ENCODE measurements at places on chromosomes 11 and 22. TPM values are rescaled to one million over a fixed set of nuclear protein-coding genes. Genes with fewer than 3 reads are reported as not detected.
A peak's percentile ranks its signal among the peaks of the same experiment; 100 is the strongest.

OR52A1 gene
- total RNA-seq = not detected

BTG4 gene
- total RNA-seq = 1.5 TPM

HEPN1 gene
- not detected for total RNA-seq

VPREB1 gene
- total RNA-seq = not detected

TTC28 gene
- total RNA-seq = 43.9 TPM

GGTLC3 gene
- 2.1 TPM for total RNA-seq

POU2AF3 gene
- total RNA-seq = 1.5 TPM

SLC6A5 gene
- not detected for total RNA-seq

FJX1 gene
- 2.9 TPM for total RNA-seq

SCN3B gene
- 2.7 TPM for total RNA-seq

EIF1AD gene
- total RNA-seq = 27.4 TPM

SCGB2A2 gene
- not detected for total RNA-seq

TBX10 gene
- total RNA-seq = not detected

- peak; percentile 34 for DNase-seq
- H3K27ac ChIP-seq = no peak overlapping the region
- no peaks in the 10 kb centered on the region for H3K27me3 ChIP-seq
- peaks cover 3% of the 10 kb centered on the region for H3K36me3 ChIP-seq
These were observed 24.7 kb downstream of the PATZ1 start for GRCh38 chr22:31321421-31321820.

DNA sequence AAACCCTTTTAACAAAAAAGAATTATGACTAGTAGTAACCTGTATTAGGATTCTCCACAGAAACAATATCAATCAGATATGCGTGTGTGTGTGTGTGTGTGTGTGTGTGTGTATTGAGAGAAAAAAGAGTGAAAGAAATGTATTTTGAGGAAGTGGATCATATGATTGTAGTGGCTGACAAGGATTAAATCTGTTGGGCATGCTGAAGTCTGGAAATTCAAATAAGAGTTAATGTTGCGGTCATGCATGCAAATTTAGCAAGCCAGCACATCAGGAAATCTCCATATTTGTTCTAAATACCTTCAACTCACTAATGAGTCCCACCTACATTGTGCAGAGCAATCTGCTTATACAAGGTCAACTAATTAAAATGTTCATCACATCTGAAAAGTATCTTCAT is 46.8 kb upstream of the IGLL5 start:
- H3K27ac ChIP-seq = no peak overlapping the region
- H3K4me1 ChIP-seq = no peaks in the 10 kb centered on the region
- no peaks in the 10 kb centered on the region for H3K27me3 ChIP-seq
- H3K4me3 ChIP-seq = no peak overlapping the region

- no peaks in the 10 kb centered on the region for H3K36me3 ChIP-seq
- H3K4me1 ChIP-seq = no peaks in the 10 kb centered on the region
- no peak overlapping the region for H3K27ac ChIP-seq
- H3K4me3 ChIP-seq = no peak overlapping the region
- no peak for DNase-seq
These were observed 12.5 kb upstream of the CREB3L1 start for GRCh38 chr11:46264976-46265375.

DNA sequence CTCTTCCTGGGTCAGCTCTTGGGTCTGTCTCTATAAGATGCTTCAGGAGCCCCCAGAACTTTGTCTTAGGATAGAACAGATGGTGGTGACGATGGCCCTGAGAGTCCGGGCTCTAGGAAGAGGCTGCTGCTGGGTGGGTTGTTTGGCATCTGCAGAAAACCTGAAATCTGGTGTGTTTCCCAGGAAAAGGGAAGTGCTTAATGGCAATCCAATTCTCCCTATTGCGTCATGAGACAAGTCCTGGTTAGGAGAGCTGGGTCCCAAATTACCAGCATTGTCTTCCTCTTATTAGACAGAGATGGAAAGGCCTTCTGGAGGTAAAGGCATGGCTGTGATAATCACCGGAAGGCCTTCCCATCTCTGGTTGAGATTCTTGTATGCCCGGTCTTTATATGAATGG is 48.9 kb upstream of the GRAMD1B start:
- H3K4me3 ChIP-seq = no peak overlapping the region
- no peaks in the 10 kb centered on the region for H3K4me1 ChIP-seq
- H3K27me3 ChIP-seq = no peaks in the 10 kb centered on the region
- H3K36me3 ChIP-seq = no peaks in the 10 kb centered on the region
- no peak overlapping the region for H3K27ac ChIP-seq
- DNase-seq = no peak

- H3K4me1 ChIP-seq = peaks cover 6% of the 10 kb centered on the region
- no peak overlapping the region for H3K27ac ChIP-seq
- no peak for DNase-seq
- H3K36me3 ChIP-seq = no peaks in the 10 kb centered on the region
These were observed 296.4 kb downstream of the ETS1 start for GRCh38 chr11:128291007-128291406.

GRCh38 chr11:35994421-35994820 is 50.6 kb downstream of the LDLRAD3 start:
- no peak overlapping the region for H3K4me3 ChIP-seq
- no peaks in the 10 kb centered on the region for H3K27me3 ChIP-seq
- no peak for DNase-seq
- H3K36me3 ChIP-seq = no peaks in the 10 kb centered on the region
- no peaks in the 10 kb centered on the region for H3K4me1 ChIP-seq

- no peaks in the 10 kb centered on the region for H3K27me3 ChIP-seq
- no peak for DNase-seq
- peaks cover 5% of the 10 kb centered on the region for H3K4me1 ChIP-seq
- H3K27ac ChIP-seq = no peak overlapping the region
These were observed 6.3 kb downstream of the DEAF1 start for GRCh38 chr11:688681-689080.

DNA sequence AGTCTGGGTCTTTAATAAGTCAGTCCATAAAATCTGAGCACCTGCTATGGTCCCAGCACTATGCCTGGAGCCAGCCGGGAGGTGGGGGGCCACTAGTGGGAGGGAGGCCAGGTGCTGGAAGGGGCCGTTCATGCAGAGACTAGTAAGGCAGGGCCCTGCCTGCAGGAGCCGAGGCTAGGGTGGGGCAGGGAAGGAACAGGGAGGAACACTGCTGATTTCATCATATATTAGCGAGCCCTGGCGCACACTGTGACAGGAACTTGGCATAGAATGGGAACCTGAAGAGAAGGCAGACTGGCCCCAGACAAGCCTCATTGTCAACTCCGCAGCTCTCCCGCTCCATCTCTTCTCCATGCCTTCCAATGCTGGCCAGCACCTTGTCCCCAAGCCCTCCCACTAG is 7.1 kb downstream of the VSIG10L2 start:
- H3K27ac ChIP-seq = no peak overlapping the region
- H3K4me3 ChIP-seq = no peak overlapping the region
- no peaks in the 10 kb centered on the region for H3K36me3 ChIP-seq
- peaks cover 23% of the 10 kb centered on the region for H3K4me1 ChIP-seq

DNA sequence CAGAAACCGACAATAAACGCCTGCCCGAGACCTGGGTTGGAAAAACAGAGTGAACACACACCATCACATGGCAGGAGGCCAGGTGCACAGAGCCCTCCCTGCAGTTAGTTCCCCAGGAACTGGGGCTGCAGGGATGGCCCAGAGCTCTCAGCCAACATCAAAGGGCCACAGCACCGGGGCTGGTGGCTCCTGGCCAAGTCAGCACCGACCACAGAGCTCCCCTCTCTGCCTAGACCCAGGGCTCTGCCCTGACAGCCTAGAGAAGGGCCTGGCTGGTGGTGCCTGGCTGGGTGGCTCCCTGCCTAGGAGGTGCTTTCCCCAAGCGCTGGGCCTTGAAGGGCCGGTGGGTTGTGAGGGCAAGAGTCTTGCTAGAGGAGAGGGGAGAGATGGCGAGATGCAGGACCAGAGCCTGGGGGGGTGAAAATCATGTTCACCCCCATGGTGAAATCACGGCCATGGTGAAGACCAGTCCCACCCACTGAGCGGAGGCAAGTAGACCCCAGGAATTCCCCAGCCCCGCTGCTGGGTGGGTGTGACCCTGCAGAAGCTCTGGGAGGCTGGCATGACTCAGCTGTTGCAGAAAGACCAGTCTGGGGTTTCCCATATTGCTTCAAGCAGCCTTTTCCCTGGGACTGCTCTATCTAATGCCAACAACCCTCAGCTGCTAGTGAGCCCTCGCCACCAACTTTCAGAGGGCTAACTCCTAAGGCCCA is 7.2 kb upstream of the BID start:
- no peak overlapping the region for H3K4me3 ChIP-seq
- no peaks in the 10 kb centered on the region for H3K36me3 ChIP-seq
- peak; percentile 55 for DNase-seq
- H3K27ac ChIP-seq = no peak overlapping the region
- H3K4me1 ChIP-seq = peaks cover 12% of the 10 kb centered on the region

- no peaks in the 10 kb centered on the region for H3K4me1 ChIP-seq
- H3K27ac ChIP-seq = no peak overlapping the region
- no peaks in the 10 kb centered on the region for H3K36me3 ChIP-seq
- no peaks in the 10 kb centered on the region for H3K27me3 ChIP-seq
- DNase-seq = peak; percentile 61
These were observed 99.4 kb downstream of the SHANK2 start for GRCh38 chr11:71153005-71153390.

DNA sequence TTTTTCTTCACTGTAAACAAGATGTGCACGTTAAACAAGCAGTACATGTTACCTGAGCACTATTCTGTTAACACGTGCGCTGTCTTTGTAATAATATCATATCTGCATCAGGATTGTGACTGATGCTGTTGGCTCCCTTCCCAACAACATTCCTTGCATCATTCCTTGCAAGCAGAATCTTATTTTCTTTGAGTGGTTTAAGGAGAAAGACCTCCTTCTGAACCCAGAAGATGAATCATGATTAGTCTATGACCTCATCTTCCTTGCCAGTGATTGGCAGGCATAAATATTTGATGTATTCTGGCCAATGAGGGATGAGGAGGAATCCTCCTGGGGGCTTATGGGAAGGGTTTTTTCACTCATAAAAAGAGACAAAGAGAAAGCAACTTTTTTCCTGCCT is 46.2 kb downstream of the C11orf71 start:
- DNase-seq = no peak
- H3K27me3 ChIP-seq = no peaks in the 10 kb centered on the region
- no peaks in the 10 kb centered on the region for H3K4me1 ChIP-seq

GRCh38 chr11:85751724-85752123 is 59.2 kb downstream of the SYTL2 start:
- no peak overlapping the region for H3K4me3 ChIP-seq
- DNase-seq = no peak
- H3K27ac ChIP-seq = no peak overlapping the region
- peaks cover 4% of the 10 kb centered on the region for H3K4me1 ChIP-seq
- H3K27me3 ChIP-seq = no peaks in the 10 kb centered on the region

DNA sequence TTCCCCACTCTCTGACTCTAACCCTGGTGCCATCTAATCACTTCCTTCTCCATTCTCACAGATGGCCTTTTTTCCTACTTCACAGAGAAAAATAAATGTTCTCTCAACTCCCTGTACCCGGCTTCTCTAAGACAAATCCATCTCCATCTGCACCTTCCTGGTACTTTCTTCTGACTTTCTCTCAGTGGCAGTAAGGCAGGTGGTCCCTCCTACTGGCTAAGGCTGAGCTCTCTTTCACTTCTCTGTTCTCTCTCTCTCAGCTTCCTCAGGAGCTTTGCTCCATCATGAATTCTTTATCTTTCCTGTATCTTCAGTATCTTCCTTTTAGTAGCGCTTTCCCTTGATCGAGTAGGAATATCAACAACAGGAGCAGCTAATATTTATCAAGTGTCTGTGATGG is 421.6 kb downstream of the TMEM135 start:
- H3K36me3 ChIP-seq = no peaks in the 10 kb centered on the region
- H3K27me3 ChIP-seq = no peaks in the 10 kb centered on the region
- H3K27ac ChIP-seq = no peak overlapping the region
- no peaks in the 10 kb centered on the region for H3K4me1 ChIP-seq
- no peak overlapping the region for H3K4me3 ChIP-seq

GRCh38 chr11:116418388-116419041 is 354.3 kb downstream of the BUD13 start:
- H3K36me3 ChIP-seq = no peaks in the 10 kb centered on the region
- no peak overlapping the region for H3K27ac ChIP-seq
- no peak for DNase-seq
- H3K4me1 ChIP-seq = peaks cover 12% of the 10 kb centered on the region
- H3K27me3 ChIP-seq = no peaks in the 10 kb centered on the region

GRCh38 chr22:47515384-47516125 is 753.1 kb downstream of the TBC1D22A start:
- no peaks in the 10 kb centered on the region for H3K4me1 ChIP-seq
- peak; percentile 59 for DNase-seq
- H3K4me3 ChIP-seq = no peak overlapping the region
- no peaks in the 10 kb centered on the region for H3K36me3 ChIP-seq
- no peaks in the 10 kb centered on the region for H3K27me3 ChIP-seq
- no peak overlapping the region for H3K27ac ChIP-seq

DNA sequence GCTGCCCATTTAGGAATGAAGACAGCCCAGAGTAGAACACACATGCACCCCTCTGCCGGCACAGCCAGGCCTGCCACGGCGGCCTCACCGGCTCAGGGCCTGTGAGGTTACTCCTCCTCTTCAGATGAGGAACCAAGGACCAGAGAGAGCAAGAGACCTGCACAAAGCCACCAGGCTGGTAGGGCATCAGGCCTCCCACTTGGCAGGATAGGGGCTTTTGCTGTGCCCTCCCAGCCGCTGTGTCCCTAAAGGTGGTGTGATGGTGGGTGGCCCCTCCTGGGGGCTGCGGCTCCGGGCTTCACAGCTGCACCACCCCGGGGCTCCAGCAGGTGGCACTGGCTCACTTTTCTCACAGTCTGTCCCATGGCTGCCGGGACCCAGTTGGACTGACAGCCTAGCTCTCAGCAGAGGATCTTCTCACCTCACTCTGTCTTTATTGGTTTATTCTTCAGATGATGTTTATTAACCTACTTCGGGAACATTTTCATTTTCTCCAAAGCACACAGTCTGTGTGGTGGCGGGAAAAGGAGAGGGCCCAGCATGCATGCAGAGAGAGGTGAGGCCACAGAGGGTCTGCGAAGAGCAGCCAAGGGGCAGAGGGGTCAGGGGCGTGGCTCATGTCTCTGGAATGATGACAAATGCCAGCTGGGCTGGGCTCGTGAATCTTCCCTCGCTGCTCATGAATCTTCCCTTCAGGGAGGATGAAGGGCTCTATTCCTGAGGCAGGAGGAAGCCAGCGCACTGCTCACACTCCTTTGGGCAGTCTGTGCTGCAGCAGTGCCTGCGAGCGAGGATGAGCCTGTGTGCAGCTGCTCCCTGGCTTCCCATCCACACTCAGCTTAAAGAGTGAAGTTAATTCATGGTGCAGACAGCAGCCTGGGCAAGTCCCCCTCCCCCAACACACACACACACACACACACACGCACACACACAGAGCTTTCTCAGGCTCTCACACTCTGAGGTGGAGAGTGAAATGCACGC is 101.1 kb upstream of the PITPNB start:
- H3K4me1 ChIP-seq = peaks cover 12% of the 10 kb centered on the region
- no peaks in the 10 kb centered on the region for H3K36me3 ChIP-seq
- H3K27me3 ChIP-seq = no peaks in the 10 kb centered on the region
- no peak overlapping the region for H3K4me3 ChIP-seq
- H3K27ac ChIP-seq = no peak overlapping the region

GRCh38 chr11:80598905-80599304 is 1158.1 kb upstream of the TENM4 start:
- H3K4me3 ChIP-seq = no peak overlapping the region
- H3K36me3 ChIP-seq = no peaks in the 10 kb centered on the region
- H3K27ac ChIP-seq = no peak overlapping the region

GRCh38 chr11:73981051-73981805 is 1.4 kb downstream of the UCP2 start:
- DNase-seq = no peak
- no peak overlapping the region for H3K27ac ChIP-seq
- no peak overlapping the region for H3K4me3 ChIP-seq
- no peaks in the 10 kb centered on the region for H3K27me3 ChIP-seq

- DNase-seq = no peak
- no peak overlapping the region for H3K27ac ChIP-seq
- no peaks in the 10 kb centered on the region for H3K36me3 ChIP-seq
- no peak overlapping the region for H3K4me3 ChIP-seq
- no peaks in the 10 kb centered on the region for H3K4me1 ChIP-seq
- H3K27me3 ChIP-seq = no peaks in the 10 kb centered on the region
These were observed 89.9 kb upstream of the ARHGAP20 start for GRCh38 chr11:110802162-110802561.

Measured in lung (tissue), 17 donors.